ENCODE measurements at places on chromosomes 4 and X.
A peak's percentile ranks its signal among the peaks of the same experiment; 100 is the strongest.

GRCh38 chrX:15497865-15498264 is 2.7 kb upstream of the BMX start:
- no peak for DNase-seq

- DNase-seq, result no peak
Measured at GRCh38 chrX:136738049-136738729, 42.5 kb downstream of the ARHGEF6 start.

GRCh38 chrX:3631196-3631595 is 82.3 kb downstream of the PRKX start:
- peak; percentile 64 for DNase-seq

DNA sequence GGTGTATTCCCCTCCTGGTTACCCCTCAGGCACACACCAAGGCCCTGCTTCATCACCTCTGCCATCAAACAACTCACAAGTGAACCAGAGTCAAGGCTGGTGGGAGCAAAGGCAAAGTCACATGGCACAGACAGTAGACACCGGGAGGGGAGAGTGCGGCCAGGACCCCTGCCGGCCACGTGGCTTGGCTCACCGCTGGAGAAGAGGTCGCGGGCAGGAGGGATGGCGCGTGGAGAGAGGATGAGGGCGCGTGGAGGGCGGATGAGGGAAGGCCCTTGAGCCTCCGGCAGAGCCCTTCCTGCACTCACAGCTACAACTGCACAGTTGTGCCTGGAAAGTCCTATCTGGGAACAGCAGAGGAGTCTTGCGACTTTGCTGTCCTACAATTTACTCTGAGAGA is 104.2 kb upstream of the ADRA2C start:
- no peak for DNase-seq

GRCh38 chr4:185956544-185956940 is 112.4 kb upstream of the TLR3 start:
- DNase-seq, result no peak

- no peak for DNase-seq
Measured at GRCh38 chrX:24175276-24175675, 25.7 kb downstream of the ZFX start.

GRCh38 chr4:39763714-39764572 is 66.0 kb downstream of the UBE2K start:
- DNase-seq, result no peak

- no peak for DNase-seq
Measured at GRCh38 chrX:10971176-10971575, 140.0 kb upstream of the HCCS start.

DNA sequence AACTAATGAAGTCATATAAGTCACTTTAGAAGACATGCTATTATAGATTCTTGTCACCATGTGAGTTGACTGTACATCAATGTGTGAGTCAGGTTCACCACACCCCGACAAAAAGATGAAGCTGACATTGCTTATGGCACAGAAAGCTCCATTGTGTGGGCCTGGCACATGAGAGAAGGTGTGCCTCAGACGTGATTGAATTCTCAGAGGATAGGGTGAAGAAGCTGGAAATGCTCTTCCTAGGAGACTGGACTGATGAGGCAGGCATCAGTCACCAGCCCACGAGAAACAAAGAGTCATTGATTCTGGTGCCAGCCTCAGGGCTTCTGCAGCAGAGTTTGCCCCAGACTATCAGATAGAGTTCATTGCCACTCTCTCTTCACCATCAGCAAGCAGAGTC is 35.9 kb upstream of the LRAT start:
- DNase-seq, result no peak

GRCh38 chr4:173801876-173802661 is 272.0 kb upstream of the HAND2 start:
- DNase-seq, result no peak

DNA sequence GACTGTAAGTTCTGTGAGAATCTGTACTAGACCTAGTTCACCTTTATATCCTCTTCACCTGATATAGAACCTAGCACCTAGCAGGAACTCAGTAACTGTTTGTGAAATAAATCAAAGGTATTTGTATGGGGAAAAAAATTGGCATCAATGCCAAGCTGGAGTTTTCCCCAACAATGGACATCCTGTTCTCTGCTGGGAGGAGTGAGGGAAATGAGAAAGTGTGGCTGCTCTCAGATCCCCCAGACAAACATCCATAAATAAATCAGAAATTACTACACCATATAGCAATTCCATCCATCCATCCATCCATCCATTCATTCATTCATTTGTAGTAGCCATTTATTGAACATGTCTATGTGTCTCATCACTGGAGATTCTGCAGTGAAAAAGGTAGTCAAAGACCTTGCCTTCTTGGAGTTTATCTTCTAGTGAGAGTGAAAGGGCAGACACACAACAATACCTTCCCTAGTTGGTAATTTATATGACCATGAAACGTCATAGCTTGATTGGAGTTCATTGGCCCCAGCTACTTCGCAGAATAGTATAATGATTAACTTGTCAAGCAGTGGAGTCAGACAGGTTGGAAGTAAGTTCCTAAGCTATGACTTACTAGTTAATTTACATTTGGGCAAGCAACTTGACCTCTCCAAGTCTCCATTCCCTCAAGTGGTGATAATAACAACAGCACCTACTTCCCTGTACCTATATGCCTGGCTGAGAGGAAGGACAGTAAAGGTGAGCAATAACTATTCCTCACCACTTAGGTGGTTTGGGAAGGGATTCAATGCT is 98.7 kb upstream of the KIT start:
- no peak for DNase-seq

- DNase-seq, result no peak
Measured at GRCh38 chrX:130691576-130691975, 211.4 kb downstream of the ENOX2 start.

- no peak for DNase-seq
Measured at GRCh38 chr4:184895012-184895695, 69.4 kb upstream of the ACSL1 start.

DNA sequence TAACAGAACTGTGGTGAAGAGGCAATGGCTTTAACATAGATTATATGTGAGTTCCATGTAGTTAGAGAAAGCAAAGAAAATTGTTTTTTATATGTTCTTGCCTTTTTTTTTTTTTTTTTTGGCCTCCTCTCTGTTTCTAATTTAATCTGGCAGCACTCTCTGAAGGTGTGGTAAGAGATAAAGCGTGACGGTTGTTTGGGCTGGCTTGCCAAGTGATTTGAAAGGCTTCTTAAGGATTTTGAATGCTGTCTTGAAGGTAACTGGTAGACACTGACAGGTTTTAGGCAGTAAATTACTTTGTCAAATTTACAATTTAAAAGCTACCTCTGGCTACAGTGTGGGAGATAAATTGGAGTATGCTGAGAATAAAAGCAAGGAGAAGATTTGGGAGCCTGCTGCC is 269.3 kb upstream of the HS3ST1 start:
- DNase-seq, result no peak

GRCh38 chr4:102322736-102323135 is 22.5 kb downstream of the SLC39A8 start:
- no peak for DNase-seq

- DNase-seq, result no peak
Measured at GRCh38 chr4:20430259-20430941, 178.7 kb downstream of the SLIT2 start.

DNA sequence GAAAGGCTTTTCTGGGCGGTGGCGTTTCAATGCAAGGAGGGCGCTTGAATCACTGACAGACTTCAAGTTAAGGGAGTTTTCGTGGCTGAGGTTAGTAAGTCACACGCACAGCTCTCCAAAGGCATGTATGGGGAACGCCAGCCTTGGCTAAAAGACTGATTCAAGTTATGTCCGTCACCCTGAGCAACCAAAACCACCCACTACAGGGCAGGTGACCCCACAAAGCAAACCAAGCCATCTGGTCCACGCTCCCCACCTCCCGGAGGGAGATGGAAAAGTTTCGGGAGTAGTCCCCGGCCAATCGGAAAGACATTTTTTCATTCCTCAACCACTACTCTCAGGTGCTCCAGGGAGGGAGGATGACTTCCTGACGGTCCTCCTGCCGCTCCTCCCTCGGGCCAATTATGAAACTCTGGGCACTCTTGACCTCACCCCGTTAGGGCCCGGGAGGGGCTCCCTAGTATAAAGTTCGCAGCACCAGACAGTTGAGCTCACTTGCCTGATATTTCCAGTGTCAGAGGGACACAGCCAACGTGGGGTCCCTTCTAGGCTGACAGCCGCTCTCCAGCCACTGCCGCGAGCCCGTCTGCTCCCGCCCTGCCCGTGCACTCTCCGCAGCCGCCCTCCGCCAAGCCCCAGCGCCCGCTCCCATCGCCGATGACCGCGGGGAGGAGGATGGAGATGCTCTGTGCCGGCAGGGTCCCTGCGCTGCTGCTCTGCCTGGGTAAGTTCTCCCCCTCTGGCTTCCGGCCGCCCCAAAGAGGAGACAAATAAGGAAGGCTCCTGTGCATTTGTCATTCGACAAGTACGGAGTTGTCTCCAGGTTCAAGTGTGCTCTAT is at the start of gene EREG:
TSS of gene EREG (plus strand) at position 494 of the 840 bp plus-strand sequence. CDS start at position 658, 164 bp downstream.
- DNase-seq, result no peak

DNA sequence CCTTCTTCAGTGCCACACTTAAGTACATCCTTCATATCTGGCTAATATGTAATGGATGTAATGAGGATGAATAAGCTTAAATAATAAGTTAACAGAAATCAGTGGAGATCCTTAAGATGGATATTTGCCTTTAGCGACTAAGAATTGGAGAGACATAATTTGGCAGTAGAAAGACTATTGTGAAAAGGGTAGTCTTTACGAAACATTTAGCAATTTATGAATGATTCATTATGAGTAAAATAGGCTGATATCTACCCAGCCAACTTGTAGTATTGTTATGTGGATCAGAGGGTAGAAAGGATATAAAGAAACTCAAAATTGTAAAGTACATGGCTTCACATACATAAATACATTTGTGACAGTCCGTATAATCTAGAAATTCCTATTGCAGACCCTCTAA is 2371.8 kb downstream of the PCDH7 start:
- DNase-seq, result no peak

GRCh38 chrX:139538907-139539790 is 8.6 kb downstream of the F9 start:
- DNase-seq, result no peak

DNA sequence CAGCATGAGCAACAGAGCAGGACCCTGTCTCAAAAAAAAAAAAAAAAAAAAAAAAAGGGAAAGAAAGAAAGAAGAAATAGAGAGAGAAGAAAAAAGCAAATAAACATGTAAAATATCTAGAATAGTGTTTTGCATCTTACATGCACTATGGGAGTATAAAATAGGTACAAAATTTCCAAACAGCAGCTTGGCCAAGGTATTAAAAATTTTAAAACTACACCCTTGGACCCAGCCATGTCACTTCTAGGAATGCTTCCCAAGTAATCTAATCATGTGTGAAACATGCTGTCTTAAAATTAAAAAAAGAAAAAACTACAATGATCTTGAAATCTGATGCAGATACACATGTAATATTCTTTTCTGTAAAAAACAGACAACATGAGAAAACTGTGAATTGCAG is 21.6 kb downstream of the IRF2 start:
- DNase-seq, result no peak

- DNase-seq, result no peak
Measured at GRCh38 chr4:21638171-21638725, 310.3 kb downstream of the KCNIP4 start.

- no peak for DNase-seq
Measured at GRCh38 chr4:37715889-37716402, 29.8 kb upstream of the RELL1 start.

- DNase-seq, result no peak
Measured at GRCh38 chrX:107429090-107429489, 20.4 kb upstream of the FRMPD3 start.

DNA sequence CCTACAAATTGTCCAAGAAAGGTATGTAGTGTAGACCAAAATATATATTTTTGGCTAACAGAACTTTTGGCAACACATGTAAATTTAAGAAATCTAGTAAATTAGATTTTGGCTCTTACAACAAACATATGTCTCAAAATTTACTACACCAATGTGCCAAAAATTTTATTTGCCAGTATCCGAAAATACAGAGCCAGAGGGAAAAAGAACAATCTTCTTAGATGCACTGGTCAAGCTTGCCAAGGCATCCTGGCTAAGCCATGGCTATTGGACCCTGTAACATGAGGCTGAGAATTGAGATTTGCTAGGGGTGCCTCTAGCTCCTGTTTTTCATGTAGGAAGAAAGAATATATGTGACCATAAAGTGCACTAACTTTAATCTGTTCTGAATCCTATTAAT is 91.8 kb downstream of the GABRG1 start:
- DNase-seq, result no peak

DNA sequence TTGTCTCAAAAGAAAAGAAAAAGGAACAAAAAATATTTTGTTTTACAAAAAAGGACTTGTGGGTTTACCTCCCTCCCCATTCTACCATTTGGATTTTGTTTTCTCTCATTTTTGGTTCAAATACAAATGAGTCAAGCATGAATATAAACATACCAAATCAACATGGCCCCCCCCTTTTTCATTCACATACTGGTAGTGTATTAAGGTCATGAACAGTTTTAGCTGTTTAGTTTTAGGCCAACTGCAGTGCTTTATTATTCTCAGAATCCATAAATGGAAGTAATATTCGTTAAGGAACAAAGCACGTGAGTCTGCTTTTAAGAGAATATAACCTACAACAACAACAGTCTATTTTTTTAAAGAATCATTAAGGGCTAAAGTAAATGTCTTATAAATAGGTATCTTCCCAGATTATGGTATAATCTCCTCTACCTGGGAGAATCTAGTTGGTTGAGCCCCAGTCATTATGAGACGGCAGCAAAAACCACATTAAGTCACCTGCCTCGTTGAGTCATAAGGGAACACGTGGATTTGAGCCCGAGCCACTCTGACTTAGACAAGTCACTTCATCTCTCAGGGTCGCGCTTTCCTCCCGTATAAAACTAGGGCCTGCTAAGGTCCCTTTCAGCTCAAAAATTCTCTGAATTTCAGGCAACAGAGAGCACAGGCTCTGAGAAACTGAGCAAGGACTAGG is 26.7 kb downstream of the BCLAF3 start:
- DNase-seq, result no peak

DNA sequence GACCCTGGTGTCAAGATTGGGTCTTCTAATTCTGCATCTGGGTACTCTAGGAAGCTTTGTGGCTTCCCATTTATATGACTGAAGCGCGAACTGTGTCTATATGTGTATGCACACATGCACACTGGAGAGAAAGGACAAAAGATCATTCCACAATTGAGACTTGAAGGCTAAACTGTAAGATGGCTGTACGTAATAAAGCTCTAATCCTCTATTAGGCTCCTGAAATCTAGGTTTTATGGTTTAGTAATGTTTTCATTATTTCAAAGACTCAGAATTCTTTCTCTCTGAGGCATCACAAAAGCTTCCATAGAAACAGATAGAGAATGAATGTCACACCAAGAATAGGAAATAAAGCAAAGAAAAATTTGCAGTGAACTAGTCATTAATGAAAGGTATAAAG is 320.7 kb upstream of the FTHL17 start:
- no peak for DNase-seq

GRCh38 chr4:98181809-98182208 is 38.5 kb upstream of the STPG2 start:
- no peak for DNase-seq

DNA sequence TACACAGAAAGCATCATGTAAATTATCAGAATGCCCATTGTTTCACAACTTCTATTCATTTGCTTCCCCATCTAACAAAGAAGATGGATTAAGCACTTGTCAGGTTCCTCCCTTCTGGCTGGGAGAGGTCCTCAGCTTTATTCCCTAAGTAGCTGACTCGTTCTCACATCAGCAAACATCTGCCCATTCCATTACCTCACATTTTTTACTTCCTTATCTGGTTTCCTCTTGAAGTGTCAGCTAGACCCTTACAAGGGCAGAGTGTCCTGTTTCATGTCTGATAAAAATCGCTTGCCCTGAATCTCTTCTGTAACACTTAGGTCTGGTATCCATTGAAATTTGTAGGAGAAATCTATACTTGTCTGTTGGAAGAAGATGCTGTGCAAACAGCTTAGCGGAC is 34.7 kb downstream of the TMPRSS11A start:
- no peak for DNase-seq

Data from vagina (tissue), 2 donors.